ENCODE measurements at places on chromosomes 7 and 10.

DNA sequence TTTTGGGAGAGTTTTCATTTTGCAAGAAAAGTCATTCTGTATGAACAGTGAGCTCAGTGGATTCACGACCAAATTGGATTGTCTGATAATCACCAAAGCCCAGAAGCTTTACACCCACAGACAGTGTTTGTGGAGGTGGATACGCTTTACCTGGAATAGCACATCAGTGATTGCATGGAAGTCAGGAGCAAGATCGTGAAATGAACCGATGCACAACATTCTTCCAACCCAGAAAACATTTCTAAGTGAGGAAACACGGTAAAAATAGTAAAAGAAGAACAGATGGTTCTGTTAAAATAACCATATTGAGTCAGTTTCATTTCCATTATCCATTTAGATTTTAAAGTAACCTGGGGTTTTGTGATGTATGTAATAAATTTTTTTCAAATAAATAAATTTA lies 478.2 kb upstream of the PFKP start:
- no peak for DNase-seq

DNA sequence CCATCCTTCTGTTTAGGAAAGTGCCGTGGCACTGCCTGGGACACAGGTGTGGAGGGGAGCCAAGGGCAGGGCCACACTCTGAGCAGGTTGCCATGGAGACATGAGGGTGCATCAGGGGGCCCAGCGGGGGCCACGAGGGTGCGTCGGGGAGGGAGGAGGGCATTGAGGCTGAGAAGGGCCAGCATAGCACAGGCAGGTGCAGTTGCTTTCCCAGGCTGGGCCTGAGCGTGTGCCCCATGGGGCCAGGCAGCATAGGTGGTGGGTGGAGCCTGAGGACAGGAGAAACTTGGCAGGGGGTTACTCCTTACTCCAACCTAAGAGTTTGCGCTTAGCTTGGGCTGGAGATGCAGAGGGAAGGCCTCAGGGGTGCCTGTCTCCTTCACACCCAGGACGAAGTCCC lies 15.2 kb downstream of the YKT6 start:
- DNase-seq: no peak

DNA sequence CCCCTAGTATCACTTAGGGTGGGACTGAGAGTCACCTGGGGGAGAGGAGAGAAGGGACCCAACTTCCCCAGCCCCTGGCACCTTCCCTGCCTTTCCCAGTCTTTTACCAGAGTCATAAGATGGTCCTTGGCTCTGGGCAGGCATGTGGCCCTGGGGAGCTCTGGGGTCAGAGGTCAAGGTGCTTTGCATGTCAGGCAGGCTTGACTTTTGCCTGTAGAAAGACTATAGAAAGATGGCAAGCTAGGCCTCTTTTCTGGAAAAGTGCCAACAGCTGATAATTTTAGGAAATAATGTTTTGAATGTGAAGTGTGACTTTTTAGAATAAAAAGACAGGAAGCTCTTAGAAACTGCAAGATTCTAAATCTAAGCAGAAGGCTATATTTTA lies 67.5 kb downstream of the MKI67 start:
- DNase-seq: no peak

- no peak for DNase-seq
Measured at GRCh38 chr10:119131512-119132240, 27.8 kb downstream of the DENND10 start.

- DNase-seq: no peak
Measured at GRCh38 chr10:97596101-97597082, 6.9 kb downstream of the C10orf62 start.

DNA sequence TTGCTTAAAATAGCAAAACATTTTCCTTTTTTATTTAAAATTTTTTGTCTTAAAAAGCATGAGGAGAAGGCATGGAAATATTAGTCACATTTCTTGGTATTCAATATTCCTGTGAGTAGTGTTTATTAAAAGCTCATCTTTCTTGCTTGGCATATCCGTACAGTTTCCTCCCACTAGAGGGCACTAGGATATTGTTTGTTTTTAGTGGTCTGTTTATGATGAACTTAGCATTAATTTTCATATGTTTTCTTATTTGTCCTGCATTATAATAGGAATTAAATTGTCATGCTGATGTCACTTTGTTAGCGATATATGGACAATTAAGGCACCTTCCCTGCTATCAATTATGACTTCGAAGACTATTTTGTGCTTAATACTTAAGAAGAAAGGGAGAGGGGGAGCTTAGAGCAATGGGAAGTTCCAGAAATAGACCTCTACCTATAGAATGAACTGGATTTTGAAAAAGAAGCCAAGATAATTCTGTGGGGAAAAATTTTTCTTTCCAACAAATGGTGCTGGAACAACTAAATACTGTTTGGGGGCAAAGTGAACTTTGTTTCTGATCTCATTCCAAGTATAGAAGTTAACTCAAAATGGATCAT lies 91.0 kb upstream of the STRIP2 start:
- DNase-seq: peak; percentile 13

- DNase-seq: no peak
Measured at GRCh38 chr10:83612746-83613145, 526.6 kb upstream of the GHITM start.

DNA sequence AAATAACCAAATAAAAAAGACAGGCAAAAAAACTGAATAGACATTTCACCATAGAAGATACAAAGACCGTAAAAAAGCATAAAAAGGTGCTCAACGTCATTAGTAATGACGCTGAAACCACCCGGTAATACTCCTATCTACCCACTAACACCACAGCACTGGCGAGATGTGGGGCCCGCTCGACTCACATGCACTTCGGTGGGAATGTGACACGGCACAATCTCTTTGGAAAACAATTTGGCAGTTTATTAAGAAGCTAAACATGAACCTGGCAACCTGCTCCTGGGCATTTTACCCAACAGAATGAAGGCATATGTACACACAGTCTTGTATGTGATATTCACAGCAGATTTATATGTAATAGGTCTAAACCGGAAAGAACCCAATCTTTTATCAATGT lies 42.8 kb upstream of the NCAPG2 start:
- DNase-seq: no peak

DNA sequence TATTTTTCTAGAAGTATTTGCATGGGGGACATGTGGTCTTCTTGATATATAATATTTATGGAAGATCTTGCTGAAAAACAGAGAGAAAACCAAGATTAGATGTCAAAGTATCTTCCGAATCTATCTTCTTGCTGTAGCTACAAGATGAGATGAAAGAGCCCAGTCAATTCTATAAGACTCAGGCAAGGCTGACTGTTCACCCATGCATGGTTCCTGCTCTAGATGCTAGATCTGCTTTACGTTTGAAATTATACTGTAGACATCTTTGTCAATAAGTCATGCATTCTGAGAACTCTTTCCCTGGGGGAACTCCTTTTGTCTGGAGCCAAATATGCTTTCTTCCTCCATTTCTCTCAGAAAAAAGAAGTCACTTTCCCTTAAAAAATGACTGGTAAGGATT lies 1292.0 kb downstream of the XPNPEP1 start:
- no peak for DNase-seq

DNA sequence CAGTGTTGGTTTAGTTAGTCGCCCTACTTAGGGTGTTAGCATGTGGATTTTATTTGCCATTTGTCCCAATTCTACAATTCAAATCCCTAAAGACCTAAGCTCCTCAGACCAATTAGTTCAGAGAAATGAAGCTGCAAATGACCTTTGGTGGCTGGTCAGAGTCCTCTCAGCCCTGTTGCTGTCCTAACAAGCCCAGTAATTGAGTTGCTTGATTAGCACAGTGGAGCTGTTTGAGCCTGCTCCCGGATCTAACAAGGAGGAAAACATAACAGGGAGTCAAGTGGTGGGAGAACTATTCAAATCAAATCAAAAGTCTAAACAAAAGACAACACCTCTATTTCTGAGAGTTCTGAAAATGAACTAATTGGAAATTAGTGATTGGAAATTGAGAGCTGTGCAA lies 22.1 kb downstream of the ZDHHC6 start:
- DNase-seq: peak; percentile 54

- DNase-seq: no peak
Measured at GRCh38 chr7:130461272-130461671, 20.5 kb upstream of the CEP41 start.

- DNase-seq: no peak
Measured at GRCh38 chr7:94400022-94400421, 5.3 kb downstream of the COL1A2 start.

DNA sequence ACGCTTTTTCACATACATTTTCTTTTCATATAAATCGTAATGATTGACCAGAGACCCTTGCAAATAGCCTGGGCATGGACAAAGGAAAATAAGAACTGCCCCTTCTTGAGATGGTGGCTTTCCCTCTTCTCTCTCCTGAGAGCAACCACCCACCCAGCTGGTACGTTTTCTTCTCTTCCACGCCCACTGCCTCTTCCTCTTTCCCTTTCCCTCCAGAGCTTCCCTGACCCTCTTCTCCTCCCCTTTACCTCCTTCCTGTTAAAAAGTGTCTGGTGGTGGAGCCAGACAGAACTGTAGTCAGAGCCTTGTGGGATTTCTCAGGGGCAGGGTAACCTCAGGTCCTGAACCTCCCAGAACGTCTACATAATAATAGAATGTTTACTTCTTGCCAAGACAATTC lies 23.2 kb downstream of the GPR141 start:
- DNase-seq: no peak

- no peak for DNase-seq
Measured at GRCh38 chr7:149713731-149714068, 59.7 kb downstream of the ZNF467 start.

DNA sequence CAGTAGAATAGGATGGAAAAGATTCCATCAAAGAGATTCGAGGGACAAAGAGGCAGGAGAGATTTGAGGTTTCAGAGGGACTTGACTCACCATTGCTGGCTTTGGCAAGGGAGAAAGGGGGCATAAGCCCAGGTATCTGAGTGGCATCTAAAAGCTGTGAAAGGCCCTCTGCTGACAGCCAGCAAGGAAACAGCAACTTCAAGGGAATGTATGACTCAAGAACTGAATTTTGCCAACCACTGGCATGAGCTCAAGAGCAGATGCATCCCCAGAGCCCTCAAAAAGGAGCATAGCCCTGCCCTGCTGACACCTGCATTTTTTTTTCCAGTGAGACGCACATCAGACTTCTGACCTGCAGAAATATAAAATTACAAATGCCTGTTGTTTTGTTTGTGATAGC lies 19.6 kb upstream of the ADAM12 start:
- no peak for DNase-seq

- peak; percentile 16 for DNase-seq
Measured at GRCh38 chr10:23754179-23754578, 315.3 kb downstream of the OTUD1 start.

DNA sequence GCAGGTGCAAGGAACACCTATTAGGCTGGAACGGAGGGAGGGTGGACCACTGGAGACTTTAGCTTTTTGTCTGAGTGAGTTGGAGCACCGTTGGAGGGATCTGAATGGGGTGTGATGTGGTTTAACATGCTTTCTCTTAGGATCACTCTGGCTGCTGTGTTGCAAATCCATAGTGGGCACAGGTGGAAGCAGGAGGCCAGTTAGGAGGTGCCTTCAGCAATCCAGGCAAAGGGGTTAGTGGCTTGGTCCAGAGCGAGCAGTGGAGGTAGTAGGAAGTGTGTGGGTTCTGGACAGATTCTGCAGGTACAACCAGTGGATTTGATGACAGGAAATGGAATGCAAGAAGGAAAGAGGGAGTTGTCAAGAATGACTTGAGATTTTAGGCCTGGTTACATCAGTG lies 95.0 kb downstream of the MMRN2 start:
- no peak for DNase-seq

DNA sequence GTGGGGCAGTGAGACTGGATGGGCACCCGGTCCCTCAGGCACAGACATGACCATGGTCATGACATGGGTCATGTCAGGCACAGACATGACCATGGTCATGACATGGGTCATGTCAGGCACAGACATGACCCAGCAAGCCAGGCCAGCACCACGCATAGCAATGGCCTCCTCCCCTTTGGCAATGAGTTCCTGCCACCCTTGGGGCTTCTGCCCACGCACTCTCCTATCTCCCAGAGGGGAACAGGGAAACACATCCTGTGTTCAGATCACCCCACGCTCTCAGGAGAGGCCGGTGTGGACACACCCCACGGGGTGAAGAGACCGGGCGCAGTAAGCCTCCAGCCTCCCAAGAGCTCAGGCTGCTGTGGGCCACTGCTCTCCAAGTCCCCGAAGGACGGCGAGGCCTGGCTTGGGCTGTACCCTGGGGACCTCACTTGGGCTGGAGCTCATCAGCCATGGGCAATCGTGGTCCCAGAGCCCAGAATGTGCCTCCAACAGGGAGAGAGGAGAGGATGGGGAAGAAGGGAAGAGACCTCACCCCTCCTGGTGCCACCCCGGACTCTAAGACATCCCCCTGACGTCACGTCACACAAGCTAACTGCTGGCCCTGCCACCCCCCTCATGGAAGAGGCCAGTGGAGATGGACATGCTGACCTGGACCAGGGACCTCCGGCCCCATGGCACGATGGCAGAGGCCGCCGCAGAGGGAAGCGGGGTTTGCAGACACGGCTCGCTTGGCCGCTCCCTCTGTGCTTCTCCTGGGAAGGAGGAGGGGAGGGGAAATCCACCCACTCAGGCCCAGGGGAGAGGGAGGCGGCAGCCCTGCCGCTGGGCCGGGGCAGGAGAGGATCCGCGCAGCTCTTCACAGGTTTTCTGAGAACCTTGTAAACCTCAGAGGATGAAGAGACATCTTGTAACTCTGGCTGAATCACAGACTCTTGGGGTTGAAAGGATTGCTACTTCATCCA lies 269.6 kb downstream of the ELFN1 start:
- DNase-seq: peak; percentile 69

DNA sequence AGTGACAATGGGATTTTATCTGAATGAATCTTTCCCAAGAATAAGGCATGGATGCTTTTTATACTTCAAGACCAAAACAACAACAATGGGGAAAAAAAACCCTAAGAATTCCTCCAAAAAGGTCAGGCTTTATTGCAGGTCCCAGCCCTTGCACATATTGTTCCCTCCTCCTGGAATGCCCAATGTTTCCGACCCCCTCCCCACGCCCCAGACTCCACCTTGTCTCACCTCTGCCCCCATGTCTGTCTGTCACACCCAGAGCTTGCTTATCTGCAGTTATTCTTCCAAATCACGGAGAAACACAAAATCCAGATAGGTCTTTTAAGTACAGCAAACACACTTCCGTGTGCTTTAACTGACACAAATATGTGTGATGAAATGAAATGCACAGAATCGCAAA lies 43.5 kb downstream of the ELMO1 start:
- DNase-seq: no peak

- no peak for DNase-seq
Measured at GRCh38 chr7:43119371-43120075, 7.1 kb downstream of the HECW1 start.

All from retina (tissue), 1 donor.